Fibroblast of the conjunctiva (primary cell): ENCODE measurements at places on chromosomes 6 and 20.

DNA sequence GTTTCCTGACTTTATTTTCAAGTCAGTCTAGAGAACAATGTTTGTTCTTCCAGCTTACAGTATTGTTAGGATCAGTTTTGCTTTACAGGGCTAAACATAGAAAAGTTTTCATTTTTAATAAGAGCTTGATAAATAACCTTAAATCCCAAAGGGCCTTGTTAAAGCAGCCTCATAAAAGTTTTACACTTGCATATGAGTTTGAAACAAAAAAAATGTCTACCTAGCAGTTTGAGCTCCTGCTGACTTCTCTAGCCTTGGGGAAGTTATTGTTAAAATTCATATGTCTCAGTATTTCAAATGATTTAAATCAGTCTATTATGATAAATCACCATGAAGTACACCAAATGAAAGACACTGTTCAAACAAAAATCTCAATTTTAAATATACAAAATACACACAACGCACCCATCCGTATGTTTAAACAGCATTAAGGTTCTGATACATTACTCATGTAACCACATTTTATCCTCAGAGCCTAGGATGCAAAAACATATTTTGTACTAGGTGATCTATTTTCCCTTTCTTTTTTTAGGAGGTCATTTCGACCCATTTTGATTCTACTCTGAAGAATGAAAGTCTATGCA, 87.2 kb downstream of the UBE3D start:
- DNase-seq: no peak

- no peak for DNase-seq
These were observed 129.8 kb upstream of the FOXQ1 start for GRCh38 chr6:1181939-1182605.

DNA sequence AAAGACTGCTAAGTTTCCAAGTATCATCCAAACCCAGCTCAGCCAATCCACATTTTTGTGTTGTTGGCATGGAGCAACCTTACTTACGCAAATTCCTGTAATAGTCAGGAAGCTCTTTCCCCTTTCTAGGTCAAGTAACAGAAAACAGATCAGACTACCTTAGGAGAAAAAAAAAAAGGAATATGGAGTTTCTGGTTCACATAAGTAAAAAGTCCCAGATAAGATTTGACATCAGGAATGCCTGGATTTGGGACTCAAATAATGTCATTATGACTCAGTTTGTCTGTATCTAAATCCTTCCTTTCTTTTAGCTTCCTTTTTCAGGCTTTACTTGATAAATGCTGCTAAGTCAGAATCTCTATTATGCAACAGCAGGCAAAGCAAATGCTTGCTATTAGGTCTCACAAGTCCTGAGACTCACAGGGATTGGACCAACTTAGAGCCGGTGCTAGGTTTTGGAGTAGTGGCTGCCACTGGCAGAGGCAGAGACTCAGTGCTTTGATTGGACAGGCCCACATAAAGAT, 44.5 kb downstream of the NCOA7 start:
- peak; percentile 34 for DNase-seq

- DNase-seq: no peak
These were observed 52.2 kb upstream of the DTNBP1 start for GRCh38 chr6:15715060-15715459.

DNA sequence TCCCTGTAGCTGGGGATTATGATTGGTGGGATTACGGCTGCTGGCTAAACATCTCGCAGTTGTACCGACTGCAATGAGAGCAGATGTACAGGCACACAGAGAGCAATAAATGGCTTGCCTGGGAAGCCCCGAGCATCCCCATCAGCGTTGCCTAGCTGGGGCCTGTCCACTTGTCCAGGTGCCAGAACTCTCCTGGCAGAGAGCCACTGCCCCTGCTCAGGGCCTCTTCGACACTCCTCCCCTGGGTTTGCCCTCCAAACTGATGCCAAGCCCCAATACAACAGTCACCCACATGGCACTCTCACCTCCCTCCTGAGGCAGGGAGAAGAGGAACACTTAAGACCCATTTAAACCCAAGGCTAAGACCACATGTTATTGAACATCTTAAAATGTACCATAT, 715.1 kb downstream of the PTPRT start:
- no peak for DNase-seq

- no peak for DNase-seq
These were observed 511.1 kb upstream of the MAP3K7 start for GRCh38 chr6:91098006-91098405.

DNA sequence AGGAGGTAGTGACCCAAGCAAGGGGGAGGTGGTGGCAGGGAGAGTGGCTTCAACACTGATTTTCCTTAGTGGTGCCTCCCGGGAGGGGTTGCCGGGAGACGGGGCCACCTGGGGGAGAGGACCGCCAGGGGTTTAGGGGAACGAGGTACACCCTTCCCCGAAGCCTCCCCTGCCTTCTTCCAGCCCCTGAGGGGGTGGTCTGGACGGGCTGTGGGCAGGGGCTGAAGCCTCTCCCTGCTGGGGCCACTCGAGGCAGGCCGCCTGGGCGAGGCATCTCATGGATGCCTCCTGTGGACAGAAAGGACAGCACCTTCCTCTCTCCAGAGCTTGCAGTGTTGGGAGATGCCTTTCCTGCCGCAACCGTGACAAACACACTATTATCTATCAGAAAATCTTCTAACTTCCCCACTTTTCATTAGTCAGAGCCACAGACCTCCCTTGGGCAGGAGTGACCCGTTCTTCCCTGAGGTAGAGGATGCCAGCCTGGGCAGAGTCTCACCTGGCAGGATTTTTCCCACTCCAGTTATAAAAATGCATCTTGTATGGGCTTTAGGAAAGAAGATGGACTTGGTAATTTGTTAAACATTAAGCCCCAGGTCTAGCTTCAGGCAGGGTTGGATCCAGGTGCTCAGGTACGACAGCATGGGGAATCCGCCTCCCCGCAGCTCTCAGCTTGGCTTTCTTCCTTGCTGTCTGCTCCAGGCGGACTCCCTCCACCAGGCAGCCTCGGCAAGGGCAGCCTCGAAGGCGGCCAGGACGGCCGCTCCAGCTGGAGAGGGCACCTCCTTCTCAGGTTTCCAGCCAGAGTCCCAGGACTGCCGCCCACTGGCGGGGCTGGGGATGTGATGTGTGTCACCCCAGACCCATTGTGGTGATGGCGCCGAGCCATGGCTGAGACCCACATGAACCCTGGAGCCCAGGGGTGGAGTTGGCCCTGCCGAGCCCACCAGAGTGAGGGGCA, 11.0 kb downstream of the HRH3 start:
- DNase-seq: no peak

GRCh38 chr6:139313784-139314545, 22.2 kb upstream of the TXLNB start:
- no peak for DNase-seq

DNA sequence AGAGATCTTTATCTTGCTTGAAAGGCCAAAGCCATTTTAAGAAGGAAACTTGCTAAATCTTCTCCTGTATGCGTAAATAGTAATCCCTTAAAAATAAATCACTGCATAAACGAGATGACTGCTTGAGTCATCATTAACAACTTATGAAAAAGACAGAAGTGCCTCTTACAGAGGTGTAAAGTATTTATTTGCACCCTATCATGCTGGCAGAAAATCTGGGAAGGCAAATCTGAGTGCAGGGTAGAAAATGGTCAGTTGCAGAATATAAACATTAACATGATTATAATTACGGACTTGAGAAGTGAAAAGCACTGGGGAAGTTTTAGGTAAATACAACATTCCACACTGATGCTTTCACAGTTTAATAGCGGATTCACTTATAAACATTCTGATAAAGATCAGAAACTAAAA, 67.5 kb upstream of the FBXO30 start:
- no peak for DNase-seq

DNA sequence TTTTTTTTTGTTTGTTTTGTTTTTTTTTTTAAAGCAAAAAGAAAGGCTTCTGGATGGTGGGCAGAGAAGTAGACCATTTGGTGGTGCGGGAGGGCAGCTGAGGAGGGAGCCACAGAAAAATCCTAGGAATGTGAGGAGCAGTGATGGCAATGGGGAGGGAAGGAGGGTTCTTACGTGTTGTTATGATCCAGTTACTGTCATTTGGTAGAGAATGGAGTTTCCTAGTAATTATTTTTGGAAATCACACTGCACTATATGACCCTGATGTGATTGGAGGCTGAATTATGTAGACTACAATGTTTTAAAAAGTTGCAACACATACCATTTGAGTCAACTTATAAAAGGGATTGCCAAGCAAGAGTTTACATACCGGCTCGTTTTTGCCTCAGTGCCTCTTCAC, 22.1 kb downstream of the ADGRF5 start:
- DNase-seq: no peak

DNA sequence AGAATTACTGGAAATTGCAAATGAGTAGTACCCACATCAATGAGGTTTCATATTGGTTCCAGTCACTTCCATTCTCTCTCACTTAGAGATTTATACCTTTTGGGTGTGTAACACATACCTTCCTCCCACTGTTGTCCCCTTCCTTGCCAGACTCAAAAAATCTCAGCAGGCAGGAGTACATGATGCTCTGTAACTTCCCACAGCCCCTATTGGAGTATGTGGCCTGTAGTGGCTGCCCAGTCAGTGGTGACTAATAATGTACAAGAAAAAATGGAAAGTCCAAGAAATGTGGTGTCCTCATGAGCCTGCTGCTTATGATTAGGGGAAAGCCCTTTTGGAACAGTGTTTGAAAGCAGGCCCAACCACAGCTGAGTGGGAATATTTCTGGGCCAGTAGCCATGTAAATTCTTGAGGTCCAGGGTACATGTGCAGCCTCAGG, 312.0 kb downstream of the ZFAND3 start:
- DNase-seq: peak; percentile 86

DNA sequence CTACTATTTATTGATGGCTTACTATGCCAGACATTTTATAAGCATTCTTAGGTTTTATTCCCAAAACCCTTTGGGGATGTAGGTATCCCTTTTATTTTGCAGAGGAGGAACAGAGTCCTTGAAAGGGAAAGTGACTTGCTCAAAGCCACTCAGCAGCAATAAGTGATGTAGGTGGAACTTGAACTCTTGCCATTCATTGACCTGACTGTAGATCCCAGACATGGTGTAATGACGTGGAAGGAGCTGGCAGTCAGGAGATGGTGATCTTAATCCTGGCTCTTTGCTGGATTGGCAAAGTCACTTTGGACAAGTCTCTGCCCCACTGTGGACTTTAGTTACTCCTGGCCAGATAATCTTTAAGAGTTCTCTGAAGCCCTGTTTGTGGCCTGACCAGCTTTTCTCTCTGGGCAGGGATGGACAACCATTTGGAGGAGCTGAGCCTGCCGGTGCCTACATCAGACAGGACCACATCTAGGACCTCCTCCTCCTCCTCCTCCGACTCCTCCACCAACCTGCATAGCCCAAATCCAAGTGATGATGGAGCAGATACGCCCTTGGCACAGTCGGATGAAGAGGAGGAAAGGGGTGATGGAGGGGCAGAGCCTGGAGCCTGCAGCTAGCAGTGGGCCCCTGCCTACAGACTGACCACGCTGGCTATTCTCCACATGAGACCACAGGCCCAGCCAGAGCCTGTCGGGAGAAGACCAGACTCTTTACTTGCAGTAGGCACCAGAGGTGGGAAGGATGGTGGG, 1.6 kb downstream of the DBNDD2 start:
- no peak for DNase-seq

- DNase-seq: no peak
These were observed 286.7 kb upstream of the POU3F2 start for GRCh38 chr6:98547634-98548033.

DNA sequence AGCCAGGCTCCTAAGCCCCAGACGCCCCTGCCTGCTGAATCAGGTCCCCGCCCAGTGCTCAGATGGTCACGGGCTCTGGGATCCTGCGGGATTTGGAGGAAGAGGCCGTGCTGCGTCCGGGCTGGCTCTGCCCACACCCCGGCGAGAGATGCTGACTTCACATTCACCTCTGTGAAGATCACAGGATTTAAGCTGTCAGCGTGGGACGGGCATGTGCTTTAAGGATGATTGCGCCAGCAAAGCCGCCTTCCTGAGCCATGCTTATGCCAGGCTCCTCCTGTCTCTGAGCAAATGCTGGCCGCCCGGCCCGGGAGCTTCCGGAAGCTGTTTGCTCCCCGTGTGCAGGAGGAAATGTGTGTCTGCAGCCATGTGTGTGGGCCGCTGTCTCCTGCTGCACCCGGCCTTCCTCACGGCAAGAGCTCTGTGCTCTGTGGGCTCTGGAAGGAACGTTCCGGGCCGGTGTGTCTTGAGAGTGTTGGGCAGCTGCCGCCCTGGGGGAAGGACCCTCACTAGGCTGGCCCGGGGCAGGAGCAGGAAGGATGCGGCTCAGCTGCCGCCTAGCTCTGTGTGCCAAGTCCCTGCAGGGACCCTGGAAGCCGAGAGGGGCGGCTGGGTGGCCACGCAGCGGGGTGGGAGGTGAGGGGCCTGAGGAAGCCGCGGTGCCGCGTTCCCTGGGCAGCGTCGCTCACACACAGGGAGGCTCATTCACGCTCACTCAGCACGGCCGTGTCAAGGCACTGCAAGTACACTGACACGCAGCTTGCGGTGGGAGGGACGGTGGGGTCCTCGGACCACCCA, 19.0 kb upstream of the BHLHE23 start:
- DNase-seq: no peak

DNA sequence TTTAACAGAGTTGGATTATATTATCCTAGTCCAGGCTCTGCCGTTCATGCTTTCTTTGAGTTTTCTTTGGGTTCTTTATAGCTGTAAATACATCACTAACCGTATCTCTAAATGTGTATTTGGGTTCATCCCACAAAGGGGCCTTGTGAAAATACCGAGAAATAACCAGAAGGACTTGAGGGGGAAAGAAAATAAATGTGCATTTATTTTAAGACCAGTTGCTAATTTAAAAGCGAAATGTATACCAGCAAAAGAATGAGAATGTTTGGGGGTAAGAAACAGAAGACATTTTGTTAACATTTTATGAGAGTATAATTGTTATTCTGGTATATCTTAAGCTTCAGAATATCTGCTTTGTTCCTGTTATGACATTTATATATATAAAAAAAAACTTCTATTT, 38.9 kb downstream of the LRRN4 start:
- DNase-seq: no peak

DNA sequence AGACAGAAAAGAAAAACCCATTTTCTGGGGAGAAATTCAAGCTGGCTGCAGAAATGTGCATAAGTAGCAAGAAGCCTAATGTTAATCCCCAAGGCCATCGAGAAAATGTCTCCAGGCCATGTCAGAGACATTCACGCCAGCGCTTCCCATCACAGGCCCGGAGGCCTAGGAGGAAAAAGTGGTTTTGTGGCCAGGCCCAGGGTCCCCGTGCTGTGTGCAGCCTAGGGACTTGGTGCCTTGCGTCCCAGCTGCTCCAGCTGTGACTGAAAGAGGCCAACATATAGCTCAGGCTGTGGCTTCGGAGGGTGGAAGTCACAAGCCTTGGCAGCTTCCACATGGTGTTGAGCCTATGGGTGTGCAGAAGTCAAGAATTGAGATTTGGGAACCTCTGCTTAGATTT, 10.9 kb downstream of the IFNGR1 start:
- no peak for DNase-seq

- peak; percentile 97 for DNase-seq
These were observed 111.3 kb downstream of the LY86 start for GRCh38 chr6:6699741-6700367.

GRCh38 chr20:52783769-52784168, 188.4 kb upstream of the TSHZ2 start:
- DNase-seq: no peak
